ENCODE measurements at places on chromosomes 2 and 18. TPM values are rescaled to one million over a fixed set of nuclear protein-coding genes. Genes with fewer than 3 reads are reported as not detected.

DNA sequence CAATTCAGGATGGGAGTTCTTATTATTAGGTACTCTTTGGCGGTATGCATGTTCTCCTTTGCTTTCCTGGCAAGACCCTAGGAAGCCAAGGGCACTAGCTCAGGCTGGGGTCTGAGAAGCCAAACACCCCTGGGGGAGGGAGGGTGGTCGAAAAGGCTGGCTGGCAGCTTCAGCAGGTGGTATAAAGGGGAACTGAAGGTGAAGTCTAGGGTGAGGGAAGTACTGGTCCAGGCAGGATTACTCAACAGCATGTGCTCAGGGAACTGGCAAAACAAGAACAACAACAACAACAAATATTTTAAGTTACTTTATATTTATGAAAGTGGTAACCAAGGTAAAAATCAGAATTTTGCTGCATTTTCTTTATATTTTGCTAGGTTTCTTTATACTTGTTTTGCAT is 40.7 kb upstream of the PCBP1 start:
- H3K27me3 ChIP-seq: no peaks in the 10 kb centered on the region
- H3K4me1 ChIP-seq: no peaks in the 10 kb centered on the region
- H3K4me3 ChIP-seq: no peak overlapping the region
- H3K36me3 ChIP-seq: peaks cover 7% of the 10 kb centered on the region

The SLC9A4 gene
- 0.15 TPM for total RNA-seq

The EFR3B gene
- total RNA-seq: 1.3 TPM

DNA sequence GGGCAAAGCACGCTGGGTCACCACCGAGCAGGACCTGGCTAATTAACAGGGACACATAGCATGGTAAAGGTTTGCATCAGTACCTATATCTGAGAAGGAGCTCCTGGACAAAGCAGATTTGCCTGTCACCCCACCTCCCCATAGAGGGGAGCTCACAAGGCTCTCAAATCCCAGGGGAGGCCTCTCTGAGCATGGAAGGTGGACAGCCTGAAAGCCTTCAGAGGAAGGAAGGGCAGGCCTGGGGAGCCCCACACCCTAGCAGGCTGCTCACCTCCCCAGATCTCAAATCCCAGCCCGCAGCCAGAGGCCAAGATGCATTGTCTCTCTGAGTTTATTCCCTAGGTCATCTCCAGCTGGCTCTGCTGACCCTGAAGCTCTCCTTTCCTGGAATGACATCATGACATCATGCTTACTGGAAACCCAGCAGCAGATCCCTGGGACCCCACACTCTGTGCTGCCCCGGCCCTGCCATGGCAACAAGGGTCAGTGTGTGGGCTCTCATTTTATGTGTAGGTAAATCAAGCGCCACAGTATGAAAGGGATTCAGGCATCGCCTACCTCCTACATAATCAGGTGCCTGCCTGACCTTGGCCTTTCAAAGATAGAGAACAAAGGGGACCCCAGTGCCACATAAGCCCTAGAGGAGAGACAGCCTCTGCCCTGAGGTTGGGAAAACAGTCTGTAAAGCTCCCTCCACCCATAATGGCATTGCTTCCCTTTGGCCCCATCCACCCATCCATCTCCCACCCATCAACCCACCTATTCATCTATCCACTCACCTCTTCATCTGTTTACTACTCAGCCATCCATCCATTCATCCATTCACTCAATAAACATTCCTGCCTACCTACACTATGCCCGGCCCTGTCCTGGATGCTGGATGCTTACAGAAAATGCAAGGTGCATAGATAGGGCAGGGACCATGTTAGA is 15.7 kb upstream of the TEX51 start:
- H3K36me3 ChIP-seq: no peaks in the 10 kb centered on the region
- H3K4me1 ChIP-seq: no peaks in the 10 kb centered on the region
- no peaks in the 10 kb centered on the region for H3K27me3 ChIP-seq

DNA sequence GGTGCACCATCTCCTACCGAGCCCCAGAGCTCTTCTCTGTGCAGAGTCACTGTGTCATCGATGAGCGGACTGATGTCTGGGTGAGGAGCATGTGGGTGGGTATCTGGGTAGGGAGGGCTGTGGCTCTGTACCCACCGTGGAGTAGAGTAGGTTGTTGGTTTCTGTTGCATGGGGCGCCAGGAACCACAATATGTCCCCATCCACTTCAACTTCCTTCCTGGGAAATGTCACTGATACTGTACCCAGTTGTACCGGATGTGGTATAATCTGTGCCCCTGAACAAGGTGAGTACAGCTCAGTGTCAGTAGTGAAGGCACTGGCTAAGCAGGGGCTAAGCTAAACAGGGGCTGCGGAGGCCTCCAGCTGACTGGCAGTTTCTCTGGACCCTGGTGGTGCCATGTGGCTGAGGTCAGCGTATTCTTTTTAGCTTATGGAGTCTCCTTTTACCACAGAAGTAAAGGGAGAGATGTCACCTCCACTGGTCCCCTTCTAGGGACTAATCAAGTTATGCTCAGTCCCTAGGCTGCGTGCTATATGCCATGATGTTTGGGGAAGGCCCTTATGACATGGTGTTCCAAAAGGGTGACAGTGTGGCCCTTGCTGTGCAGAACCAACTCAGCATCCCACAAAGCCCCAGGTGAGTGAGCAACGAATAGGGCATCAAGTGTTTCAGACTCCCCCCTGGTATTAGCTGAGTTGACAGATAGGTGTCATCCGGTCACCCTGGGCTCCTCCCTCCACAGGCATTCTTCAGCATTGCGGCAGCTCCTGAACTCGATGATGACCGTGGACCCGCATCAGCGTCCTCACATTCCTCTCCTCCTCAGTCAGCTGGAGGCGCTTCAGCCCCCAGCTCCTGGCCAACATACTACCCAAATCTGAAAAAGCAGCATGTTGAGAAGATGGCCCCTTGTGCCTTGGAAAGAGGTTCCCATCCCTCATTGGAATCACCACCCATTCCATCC is 2.7 kb downstream of the STK16 start:
- no peak overlapping the region for H3K4me3 ChIP-seq
- DNase-seq: no peak
- H3K27me3 ChIP-seq: no peaks in the 10 kb centered on the region
- H3K27ac ChIP-seq: no peak overlapping the region
- H3K36me3 ChIP-seq: no peaks in the 10 kb centered on the region

DNA sequence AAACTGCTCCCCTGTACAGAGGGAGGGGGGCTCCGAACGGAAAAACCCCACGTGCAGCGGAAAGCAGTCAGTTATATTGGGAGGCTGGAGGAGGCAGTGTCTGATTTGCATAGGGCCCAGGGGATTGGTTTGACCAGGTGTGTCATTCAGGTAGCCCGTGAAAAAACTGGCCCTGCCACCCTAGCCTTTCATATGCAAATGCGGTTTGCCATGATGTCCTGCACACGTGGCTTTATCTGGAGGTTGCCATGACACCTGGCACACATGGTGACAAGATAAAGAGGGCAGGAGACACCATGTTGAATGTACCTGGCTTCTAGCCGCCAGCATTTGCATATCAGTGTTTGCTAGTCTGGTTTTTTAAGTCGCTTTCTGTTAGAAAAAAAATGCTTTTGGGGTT is 20.5 kb downstream of the SLC25A52 start:
- no peak overlapping the region for H3K27ac ChIP-seq
- DNase-seq: no peak

DNA sequence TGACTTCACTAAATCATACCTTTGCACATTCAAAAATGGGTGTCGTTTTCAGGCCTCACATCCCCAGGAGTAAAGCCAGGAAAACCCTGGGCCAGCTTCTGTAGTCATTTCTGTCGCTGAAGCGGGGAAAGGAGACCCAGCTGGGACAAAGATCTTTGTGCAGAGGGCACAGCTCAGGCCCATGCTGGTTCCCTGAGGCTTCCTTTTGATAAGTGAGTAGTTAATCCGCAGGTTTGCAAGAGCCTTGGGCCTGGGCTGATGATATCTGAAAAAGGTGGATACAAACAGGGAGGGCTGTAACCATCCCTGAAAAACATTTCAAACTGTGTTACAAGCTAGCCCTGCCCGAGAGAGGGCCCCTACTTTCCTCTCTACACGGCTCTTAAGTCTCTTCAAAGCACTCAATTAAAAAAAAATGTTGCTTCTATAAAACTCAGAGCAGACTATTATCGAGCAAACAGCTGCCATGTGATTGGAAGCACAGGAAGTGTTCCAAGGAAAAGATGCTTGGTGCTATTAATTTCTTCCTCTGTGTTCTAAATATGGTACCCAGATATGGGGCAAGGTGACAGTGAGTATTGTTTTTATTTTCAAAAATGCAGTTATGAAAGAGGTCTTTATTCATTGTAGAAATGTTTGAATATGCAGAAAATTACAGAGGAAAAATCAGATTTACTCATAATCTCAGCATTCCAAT is 117.2 kb downstream of the LNPK start:
- DNase-seq: no peak
- H3K4me1 ChIP-seq: no peaks in the 10 kb centered on the region
- no peak overlapping the region for H3K27ac ChIP-seq
- no peaks in the 10 kb centered on the region for H3K27me3 ChIP-seq
- H3K36me3 ChIP-seq: no peaks in the 10 kb centered on the region
- no peak overlapping the region for H3K4me3 ChIP-seq

DNA sequence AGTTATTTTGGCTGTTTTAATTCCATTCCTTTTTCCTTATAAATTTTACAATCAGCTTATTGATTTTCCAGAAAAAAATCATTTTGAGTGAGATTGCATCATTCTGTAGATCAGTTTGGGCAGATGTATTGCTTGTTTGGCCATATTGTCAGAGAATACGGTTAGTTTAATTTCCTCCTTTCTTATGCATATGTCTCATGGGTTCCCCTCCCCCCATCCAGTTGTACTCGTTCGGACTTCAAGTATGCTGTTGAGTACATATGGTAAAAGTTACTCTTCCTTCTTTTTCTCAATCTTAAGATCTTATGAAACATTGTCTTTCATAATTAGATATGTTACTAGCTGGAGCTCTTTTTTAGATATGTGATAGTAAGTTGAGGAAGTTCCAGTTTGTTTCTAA is 131.2 kb upstream of the TTC27 start:
- no peaks in the 10 kb centered on the region for H3K27me3 ChIP-seq
- H3K4me1 ChIP-seq: no peaks in the 10 kb centered on the region
- no peak overlapping the region for H3K27ac ChIP-seq
- H3K4me3 ChIP-seq: no peak overlapping the region
- DNase-seq: no peak

DNA sequence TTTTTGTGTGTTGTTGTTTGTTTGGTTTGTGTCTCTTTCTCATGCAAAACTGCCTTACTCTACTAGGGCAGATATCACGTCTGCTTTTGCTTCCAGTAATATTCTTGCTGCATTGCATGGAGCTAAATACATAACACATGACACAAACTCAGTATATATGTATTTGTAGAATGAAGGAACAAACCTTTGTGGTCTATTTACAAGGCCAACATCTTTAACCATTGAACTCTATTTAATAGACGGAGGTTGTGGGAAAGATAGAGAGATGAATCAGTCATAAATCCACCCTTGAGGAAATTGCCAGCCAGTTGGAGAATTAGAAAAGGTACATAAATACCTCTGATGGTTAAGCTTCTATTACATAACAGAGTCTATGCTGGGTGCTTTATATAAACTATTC is 26.0 kb upstream of the IL1RL1 start:
- no peaks in the 10 kb centered on the region for H3K4me1 ChIP-seq
- DNase-seq: no peak
- no peaks in the 10 kb centered on the region for H3K27me3 ChIP-seq
- no peak overlapping the region for H3K27ac ChIP-seq
- no peaks in the 10 kb centered on the region for H3K36me3 ChIP-seq

DNA sequence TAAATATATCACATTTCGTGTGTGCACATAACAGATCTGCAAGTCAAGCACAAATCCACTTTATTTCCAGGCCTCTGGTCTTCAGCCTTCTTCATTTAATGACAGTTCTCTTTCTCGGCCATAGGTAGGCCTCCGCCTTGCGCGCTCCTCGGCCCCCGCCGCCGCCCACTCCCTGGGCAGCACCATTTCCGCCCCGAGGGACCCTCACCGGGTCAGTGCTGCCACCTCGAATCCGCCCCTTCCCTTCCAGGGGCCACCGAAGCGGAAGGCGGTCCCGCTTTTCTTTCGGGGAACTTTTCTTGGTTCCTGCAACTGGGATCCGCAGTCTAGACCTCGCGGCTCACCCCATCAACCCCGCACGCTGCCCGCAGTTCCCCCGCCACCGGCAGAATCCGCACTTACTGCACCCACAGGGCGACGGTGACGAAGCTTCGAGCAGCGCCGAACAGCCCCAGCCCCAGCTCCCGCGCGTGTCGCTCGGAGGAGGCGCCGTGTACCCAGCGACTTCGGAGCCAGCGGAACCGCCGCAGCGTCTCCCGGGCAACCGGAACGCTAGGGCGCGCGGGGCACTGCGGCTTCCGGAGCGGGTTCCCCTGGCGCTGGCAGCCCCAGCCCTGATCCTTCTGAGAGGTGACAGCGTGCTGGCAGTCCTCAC is at the start of gene CDKL4:
CDKL4 (minus strand) TSS at position 502 of the 655 bp plus-strand sequence.
- no peaks in the 10 kb centered on the region for H3K36me3 ChIP-seq
- no peaks in the 10 kb centered on the region for H3K4me1 ChIP-seq
- H3K27me3 ChIP-seq: no peaks in the 10 kb centered on the region
- DNase-seq: no peak
- H3K27ac ChIP-seq: no peak within 1 kb of the TSS
- no peak within 1 kb of the TSS for H3K4me3 ChIP-seq

- no peaks in the 10 kb centered on the region for H3K36me3 ChIP-seq
- H3K27me3 ChIP-seq: no peaks in the 10 kb centered on the region
- no peak for DNase-seq
- H3K4me1 ChIP-seq: no peaks in the 10 kb centered on the region
- H3K4me3 ChIP-seq: no peak overlapping the region
- no peak overlapping the region for H3K27ac ChIP-seq
Measured at GRCh38 chr2:241011751-241012510, 13.5 kb downstream of the SNED1 start.

DNA sequence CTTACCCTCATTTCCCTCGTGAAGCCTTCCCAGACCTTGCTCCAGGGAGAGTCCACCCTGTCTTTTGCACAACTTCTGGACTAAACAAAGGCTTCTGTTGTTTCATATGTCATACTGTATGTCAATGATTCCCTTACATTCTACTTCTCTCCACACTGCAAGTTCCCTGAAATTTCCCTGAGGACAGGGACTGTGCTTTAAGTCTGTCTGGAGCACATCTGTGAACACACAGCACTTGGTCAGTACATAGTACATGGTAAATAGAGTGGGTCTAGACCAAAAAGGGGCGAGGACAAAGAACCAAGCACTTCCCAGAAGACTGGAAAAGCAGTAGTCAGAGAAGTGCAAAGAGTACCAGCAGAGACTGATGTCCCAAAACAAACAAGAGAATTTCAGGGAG is 23.7 kb upstream of the IMPA2 start:
- H3K4me3 ChIP-seq: no peak overlapping the region
- H3K27me3 ChIP-seq: no peaks in the 10 kb centered on the region
- no peaks in the 10 kb centered on the region for H3K4me1 ChIP-seq
- H3K27ac ChIP-seq: no peak overlapping the region
- no peaks in the 10 kb centered on the region for H3K36me3 ChIP-seq

Measured in aorta (tissue), 5 donors.